ENCODE measurements at places on chromosomes 4 and X.

DNA sequence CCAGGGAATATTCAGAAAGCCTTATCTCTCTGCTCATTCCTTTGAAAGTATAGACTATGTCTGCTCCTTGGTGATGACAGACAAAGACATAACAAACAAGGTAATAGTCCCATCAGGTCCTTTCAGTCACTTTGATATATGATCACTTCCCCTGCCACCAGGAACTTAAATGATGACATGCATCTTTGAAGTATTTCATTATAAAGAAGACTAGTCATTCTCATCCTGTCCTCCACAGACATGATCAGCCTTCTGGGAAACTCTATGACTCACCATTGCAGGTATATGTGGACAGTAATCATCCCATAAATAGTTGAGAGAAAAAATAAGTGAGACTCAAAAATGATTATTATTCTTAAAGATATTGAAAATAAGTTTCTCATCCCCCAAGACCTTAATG lies 117.5 kb upstream of the VCX2 start:
- no peak for DNase-seq

DNA sequence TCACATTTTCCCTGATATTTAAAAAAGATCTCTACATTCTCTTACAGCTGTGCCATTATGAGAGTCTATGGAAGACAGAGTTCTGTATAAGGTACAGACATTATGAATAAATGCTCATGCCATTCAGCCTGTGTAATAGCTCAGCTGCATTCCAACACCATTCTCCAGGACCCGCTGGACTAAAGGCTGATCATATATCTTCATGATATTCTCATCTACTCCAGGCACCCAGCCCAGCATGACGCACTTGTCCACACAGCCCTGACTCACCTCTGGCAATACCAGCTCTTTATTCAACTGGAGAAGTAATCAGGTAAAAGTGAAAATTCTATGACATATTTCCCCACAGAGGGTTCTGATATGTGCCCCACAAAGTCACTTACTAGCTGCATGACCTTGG lies 437.5 kb upstream of the FGF16 start:
- DNase-seq = no peak

- DNase-seq = no peak
Measured at GRCh38 chr4:128675083-128675482, 134.4 kb upstream of the JADE1 start.

GRCh38 chrX:30570505-30570904 lies 7.1 kb downstream of the TASL start:
- DNase-seq = no peak

DNA sequence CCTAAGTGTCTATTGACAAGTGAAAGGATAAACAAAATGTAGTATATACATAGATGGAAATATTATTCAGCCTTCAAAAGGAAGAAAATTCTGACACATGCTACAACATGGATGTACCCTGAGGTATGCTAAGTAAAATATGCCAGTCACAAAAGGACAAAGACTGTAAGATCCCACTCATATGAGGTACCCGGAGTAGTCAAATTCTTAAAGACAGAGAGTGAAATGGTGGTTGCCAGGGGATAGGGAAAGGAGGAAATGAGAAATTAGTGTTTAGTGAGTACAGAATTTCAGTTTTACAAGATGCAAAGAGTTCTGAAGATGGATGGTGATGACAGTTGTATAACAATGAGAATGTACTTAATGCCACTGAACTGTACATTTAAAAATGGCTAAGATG lies 102.3 kb upstream of the NAP1L5 start:
- DNase-seq = no peak

DNA sequence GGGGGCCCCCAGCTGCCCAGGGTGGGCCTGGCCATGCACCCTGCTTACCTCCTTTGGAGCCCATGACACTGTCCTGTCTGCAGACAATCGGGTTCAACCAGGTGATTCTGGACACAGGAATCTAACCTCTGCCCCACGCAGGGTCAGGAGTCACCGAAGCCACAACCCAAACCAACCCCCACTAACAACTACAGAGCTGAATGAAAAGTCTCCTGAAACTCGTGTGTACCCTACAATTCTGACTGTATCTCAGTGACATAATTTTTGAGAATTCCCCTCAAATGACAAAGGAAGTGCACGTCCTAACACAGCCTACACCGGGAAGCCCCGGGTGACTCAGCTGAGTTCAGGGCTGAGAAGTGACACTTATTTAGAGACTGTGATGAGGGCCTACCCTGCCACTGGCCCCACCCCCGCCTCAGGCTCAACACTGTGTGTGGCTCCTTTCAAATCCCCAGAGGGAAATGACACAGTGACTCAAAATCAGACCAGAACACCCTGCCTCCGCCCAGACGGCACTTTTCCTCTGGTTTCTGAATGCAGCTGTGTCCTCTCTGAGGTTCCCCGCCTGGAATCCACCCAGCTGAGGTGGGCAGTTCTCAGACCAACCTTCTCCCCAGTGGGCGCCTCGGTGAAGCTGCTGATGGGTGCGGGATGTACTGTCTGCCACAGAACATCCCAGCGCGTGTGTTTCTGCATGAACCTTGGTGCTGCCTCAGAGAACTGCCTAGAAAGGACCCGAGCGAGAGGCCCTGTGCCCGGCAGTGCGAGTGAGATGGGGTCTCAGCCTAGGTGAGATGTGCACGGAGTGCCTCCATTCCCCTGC lies 9.9 kb downstream of the TNIP2 start:
- peak; percentile 67 for DNase-seq

GRCh38 chr4:140884431-140885058 lies 128.4 kb upstream of the TBC1D9 start:
- DNase-seq = no peak

DNA sequence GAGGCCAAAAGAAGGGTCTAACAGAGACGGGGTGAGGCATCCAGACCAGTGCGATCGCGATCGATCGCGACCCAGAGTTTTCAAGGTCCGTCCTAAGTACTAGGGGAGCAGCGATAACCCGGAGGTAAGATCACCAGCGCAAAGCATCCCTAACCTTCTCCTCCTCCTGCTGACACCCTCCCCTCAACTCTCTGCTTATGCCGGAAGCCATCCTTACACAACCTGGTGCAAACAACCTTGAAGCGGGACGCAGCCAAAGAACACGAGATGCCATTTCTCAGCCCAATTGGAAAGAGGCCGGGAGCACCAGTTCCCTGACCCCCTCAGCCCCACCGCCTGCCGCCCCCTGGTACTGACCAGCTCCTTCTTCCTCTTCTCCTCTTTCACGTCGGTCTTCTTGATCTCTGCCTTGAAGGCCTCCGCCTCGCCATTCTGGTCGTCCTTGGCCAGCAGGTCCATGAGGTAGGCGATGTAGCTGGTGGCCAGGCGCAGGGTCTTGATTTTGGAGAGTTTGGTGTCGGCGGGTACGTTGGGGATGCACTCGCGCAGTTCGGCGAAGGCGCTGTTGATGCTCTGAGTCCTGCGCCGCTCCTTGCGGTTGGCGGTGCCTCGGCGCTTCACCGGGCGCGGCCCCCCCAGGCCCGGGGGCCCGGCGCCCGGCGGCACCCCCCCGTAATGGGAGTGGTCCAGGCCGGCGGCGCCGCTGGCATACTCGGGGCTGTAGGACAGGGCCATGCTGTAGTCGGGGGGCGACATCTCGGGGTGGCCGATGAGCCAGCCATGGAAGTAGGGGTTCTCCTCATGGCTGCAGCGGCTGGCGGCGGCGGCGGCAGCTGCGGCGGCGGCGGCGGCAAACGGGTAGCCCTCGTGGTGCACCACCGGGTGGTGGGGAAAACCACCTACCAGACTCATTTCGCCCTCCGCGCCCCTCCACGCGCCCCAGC lies 1.4 kb downstream of the HAND2 start:
- no peak for DNase-seq

Data from activated gamma-delta T cell treated with Interleukin-2 at 50 U/mL for 16 hours (primary cell).